ENCODE measurements at places on chromosomes 16 and 17.

DNA sequence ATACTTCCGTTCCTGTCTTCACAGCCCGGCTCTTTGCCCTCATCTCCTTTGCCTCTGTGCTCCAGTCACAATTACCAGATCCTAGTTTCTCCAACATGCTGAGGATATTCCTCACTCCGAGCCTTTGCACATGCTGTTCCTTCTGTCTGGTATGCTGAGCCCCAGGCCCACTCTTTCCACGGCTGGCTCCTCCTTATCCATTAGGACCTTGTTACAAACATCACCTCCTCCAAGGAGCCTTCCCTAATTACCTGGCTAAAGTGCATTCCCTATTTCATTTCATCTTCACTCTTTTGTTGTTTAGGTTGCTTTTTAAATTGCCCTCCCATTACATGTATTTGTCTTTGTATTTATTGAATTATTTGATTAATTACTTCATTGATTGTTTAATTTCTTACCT is 14.9 kb upstream of the ADGRG1 start:
- no peak for DNase-seq

GRCh38 chr16:22728167-22728836 is 85.7 kb upstream of the HS3ST2 start:
- no peak for DNase-seq

GRCh38 chr17:82271401-82271800 is 2.1 kb downstream of the CSNK1D start:
- DNase-seq, result no peak

DNA sequence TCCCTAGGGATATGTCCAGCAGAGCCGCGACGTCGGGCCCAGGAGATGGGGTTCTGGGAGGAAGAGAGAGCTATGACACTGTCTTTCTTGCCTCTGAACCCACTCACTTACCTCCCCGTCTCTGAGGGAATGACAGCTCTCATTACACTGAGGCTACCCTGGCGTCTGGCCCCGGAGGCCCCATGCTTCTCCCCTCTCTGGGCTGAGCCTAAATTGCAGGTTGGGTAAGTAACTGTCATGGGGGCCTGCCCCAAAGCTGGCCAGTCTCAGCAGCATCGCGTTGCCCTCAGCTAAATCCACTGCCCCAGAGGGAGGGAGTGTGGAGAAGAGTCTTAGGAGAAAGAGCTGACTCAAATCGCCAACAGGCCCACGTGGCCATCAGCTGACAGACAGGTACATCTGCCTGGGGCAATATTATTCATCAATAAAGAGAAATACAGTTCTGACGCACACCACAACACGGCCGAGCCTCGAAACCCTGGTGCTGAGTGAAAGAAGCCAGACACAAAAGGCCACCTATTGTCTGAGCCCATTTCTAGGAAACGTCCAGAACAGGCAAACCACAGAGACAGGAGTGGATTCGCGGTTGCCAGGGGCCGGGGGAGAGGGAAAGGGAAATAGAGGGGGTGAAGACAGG is 156.4 kb downstream of the C16orf95 start:
- DNase-seq, result no peak

GRCh38 chr16:25716186-25716585 is 24.4 kb downstream of the HS3ST4 start:
- DNase-seq, result no peak

- no peak for DNase-seq
These were observed 38.7 kb upstream of the IL21R start for GRCh38 chr16:27363246-27363632.

- DNase-seq, result no peak
These were observed 147.0 kb upstream of the RBFOX1 start for GRCh38 chr16:7185689-7186088.
